ENCODE measurements at places on chromosomes 4 and X.
A peak's percentile ranks its signal among the peaks of the same experiment; 100 is the strongest.

DNA sequence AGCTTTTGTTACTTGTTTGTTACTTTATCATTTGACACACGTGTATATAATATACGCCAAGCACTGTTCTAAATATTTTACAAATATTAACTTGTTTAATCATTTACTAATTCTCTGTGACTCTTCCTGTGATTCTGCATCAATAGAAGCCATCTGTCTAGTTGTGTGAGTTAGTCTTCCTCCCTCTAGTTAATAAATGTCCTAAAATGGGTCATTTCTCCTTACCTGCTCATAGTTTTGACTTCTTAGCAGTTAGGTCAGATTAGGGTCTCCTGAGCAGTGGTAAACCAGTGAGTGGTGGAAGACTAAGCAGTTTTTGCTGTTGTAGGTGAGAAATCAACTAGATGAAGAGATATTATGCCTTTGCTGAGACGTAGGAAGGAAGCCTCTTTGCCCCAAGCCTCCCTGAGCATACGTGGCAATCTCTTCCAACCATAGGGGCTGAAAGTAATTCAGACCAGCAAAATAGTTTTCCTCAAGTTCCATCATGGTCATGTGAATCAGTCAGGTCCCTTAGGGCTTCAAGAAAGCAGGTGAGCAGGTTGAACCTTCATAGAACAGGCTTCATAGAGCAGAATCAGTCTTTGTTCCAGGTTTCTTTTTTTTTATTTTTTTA, 38.7 kb upstream of the THOC2 start:
- DNase-seq: no peak

DNA sequence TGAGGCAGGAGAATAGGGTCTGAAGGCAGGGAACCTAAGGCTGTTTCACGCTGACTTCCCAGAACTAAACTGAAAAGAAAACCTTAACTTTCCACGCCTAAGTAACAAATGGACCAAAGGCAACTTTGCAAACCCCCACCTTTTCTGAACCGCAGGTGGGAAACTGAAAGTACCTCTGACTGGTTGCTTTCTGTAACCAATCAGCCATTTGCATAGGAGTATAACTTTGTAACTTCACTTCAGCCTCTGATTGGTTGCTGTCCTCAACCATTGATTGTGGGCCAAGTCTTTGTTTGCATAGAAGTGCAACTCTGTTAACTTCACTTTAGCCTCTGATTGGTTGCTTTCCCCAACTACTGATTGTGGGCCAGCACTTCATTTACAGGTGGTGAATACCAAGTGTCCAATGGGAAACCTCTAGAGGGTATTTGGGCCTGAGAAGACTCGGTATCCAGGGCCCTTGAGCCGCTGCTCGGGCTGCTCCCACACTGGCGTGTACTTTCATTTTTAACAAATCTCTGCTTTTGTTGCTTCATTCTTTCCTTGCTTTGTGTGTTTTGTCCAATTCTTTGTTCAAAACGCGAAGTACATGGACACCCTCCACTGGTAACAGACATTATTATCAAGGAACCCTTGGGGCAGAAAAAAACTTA, 121.6 kb upstream of the CBR4 start:
- no peak for DNase-seq

GRCh38 chrX:13843150-13843721, 26.3 kb upstream of the GPM6B start:
- DNase-seq: no peak

- no peak for DNase-seq
Measured at GRCh38 chr4:123506011-123506695, 109.6 kb downstream of the SPRY1 start.

DNA sequence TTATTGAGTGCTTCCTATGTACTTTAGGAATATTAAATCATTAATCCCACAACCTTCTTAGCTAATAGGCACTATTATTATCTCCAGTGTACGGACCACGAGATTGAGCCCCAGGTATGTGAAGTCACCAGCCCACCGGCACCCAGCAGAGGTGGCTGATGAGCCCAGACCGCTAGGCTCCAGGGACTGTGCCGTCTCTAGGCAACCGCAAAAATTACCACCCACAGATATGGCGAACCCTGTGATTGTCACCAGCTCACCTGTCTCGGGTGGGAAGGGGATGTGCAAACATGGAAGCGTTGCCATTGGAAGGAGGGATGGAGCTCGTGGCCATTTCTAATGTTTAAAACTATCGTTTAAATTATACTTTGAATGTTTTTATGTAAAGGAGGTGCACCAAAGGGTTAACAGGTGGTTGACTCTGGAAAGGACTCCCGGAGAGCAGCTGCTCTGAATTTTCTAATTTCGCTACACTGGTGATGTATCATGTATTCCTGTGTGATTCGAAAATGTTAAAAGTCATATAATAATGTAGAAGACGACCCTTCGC, 21.0 kb upstream of the JAKMIP1 start:
- DNase-seq: no peak

- no peak for DNase-seq
Measured at GRCh38 chr4:10758906-10759305, 74.3 kb upstream of the CLNK start.

DNA sequence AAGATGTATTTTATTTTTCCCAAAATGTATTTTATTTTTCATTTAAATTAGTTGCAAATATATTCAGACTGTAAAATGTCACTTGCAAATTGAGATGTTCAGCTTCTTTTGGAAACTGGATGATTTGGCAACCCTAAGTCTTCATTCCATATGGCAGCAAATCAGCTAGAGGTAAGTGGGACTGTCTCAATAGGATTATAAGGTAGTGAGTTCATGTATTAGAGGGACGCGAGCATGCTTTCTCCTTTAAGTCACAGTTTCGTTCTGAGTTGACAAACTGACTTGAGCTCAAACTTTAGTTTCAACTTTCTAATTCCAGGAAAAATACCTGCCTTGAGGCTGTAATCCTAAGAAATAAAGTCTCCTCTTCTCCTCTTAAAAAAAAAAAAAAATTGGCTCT, 44.2 kb upstream of the TMEM131L start:
- peak; percentile 23 for DNase-seq

DNA sequence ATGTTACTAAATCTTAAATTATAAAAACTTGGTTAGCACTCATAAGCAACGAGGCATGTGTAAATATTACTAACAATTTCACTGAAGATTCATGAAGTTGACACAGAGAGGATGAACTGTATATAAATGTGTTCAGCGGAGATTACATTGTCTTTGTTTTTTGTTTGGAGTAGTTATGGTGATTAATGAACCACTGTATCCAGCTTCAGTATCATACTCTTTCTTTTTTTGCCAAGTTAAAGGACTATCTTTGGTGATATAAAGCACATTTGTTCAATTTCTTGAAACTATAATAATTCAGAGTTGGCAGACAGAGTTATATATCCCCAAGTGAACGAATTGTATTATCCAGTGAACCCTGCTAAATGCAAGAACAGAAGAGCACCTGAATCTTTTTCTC, 497.6 kb downstream of the CCSER1 start:
- DNase-seq: no peak

- peak; percentile 65 for DNase-seq
Measured at GRCh38 chr4:183335369-183335940, 13.2 kb upstream of the CLDN24 start.

DNA sequence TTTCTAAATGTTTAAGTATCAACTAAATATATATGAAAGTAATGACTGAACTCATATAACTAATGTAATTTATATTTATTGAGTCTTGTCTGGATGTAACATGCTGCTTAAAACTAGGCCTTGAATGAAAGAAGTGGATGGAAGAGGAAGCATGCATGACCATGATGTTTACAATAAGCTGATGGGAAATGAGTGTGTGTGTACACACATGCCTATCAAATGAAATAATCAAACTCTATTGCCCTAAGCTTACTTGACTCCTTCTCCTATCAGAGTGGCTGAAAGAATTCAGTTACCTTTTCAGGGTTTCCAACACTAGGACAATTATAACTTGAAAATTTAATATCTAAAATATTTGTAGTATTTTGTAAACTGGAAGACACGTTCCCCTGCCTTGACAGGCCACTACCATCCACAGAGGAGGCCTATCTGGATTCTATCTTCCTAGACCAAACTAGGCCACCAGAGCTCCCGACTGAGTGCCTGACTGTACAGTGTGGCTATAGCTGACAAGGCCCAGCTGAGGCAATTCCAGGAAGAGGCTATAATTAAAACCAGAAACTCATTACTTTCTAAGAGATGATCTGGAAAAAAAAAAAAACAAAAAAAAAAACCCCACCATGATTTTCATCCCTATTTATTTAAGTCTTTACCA, 7.6 kb downstream of the ARSJ start:
- no peak for DNase-seq

GRCh38 chr4:122259849-122260248, 107.7 kb downstream of the BLTP1 start:
- no peak for DNase-seq
